Transverse colon (tissue), 4 donors: ENCODE measurements at places on chromosomes 12 and 14.

DNA sequence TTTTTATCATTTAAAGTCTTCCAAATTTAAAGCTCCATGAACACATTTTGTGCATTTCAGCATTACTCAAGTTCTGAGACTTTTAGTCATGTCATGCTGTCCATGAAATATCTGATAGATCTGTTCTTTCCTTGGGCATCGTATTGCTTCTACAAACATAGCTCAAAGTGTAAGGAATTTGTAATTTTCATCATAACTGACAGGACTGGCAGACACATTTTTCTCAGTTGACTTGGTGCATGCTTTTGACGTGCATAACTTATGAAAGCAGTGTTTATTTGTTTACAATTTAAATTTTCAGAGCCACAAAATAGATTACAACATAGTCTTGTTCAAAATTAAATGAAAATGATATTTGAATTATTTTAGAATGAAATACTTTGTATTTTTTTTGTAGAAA is 812.1 kb upstream of the NOVA1 start:
- DNase-seq = no peak

GRCh38 chr12:52633383-52633782 is 15.0 kb upstream of the KRT73 start:
- no peak for DNase-seq

- no peak for DNase-seq
These were observed 4.4 kb downstream of the ORMDL2 start for GRCh38 chr12:55822228-55822627.

- DNase-seq = no peak
These were observed 702.9 kb downstream of the TRHDE start for GRCh38 chr12:72974954-72975555.

DNA sequence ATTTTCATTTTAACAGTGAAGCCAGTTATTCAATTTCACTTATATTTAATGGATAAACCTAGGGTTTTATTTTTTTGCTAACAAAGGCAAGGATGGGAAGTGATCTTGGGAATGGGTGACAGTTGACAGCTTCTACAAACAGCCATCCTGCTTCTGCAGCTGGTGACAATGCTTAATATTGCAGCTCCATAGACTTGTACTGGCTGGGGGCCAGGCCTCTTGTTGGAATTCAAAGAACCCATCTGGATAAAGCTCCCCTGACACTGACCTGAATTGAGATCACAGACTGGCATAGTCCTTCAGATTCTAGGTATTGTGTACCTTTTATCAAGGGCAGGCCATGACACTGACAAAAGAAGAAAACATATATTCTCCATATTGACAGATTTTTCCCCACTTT is 664.6 kb upstream of the FOXG1 start:
- no peak for DNase-seq

DNA sequence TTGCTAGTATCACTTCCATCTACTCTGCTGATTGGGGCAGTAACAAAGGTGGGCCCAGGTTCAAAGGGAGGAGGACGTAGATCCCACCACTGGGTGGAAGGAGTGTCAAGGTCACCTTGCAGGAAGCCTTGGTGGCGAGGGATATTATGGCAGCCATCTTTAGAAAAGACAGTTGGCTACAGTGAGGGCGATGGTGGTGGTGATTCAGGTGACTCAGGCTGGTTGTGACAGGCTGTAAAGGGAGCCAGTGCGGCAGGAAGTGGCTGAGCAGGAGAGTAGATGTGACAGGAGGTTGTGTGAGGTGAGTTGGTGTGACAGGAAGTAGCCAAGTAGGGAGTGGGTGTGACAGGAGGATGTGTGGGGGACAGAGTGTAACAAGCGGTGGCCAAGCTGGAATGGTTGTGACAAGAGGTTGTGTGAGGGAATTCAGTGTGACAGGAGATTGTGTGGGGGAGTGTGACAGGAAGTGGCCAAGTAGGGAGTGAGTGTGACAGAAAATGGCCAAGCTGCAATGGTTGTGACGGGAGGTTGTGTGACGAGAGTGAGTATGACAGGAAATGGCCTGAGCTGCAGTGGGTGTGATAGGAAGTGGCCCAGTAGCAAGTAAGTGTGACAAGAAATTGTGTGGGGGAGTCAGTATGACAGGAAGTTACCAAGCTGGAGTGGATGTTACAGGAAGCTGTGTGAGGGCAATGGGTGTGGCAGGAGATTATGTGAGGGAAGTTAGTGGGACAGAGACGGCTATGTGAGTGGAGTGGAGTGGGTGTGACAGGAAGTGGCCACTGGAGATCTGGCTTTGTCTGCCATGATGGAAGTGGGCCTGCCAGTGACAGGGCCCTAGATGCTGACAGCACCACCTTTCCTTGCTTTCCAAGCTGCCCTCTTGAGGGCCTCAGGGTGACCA is 136.5 kb upstream of the MYL2 start:
- DNase-seq = peak; percentile 22

DNA sequence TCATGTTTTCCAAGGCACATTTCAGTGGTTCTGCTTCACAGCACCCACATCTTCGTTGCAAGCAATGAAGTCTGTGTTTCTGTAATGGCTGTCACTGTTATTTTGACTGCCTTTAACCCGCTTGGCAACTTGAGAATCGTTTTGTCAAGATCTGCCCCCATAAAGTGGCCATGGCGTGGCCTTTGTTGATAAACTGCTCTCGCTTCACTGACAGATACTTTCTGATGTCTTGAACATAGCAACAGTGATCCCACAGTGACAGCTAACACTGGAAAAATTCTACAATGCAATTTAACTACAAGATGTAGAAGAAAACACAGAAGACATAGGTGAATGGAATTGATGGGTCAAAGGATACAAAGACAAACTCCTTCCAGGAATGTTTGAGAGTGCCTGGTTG is 184.2 kb downstream of the KLHL28 start:
- DNase-seq = no peak

DNA sequence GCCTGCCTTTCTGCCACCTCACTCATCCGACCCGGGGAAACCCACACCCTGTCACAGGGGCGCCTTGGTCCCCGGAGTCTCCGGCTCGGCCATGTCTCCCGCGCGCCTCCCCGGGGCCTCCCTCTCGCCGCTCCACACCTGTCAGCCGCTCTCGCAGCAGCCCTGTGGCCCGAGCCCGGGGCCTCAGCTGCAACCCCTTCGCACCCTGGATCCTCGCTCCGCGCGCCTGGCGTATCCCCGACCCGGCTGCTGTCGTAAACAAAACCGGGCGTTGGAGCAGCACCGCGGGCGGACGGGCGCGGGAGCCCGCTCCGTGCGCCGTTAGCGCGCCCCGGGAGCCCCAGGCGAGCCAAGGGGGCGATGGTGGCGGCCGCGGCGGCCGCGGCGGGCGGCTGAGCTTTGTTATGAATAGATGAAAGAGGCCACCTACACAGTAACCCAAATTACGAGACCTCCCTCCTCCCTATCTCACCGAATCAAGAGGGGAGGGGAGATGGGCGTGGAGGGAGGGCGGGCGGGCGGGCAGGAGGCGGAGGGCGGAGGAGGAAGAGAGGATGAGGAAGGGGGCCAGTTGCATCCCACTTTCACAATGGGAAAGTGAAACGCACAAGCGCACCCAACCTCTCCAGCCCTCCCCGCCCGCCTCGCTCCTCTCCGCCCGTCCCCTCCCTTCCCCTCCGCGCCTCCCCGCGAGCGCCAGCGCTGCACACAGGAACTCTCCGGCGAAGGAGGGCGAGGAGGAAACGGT is at the start of gene PLXNC1:
Gene PLXNC1 (plus strand): TSS at position 587 of the 748 bp plus-strand sequence. CDS start 395 bp downstream, outside the sequence.
- peak; percentile 70 for DNase-seq

DNA sequence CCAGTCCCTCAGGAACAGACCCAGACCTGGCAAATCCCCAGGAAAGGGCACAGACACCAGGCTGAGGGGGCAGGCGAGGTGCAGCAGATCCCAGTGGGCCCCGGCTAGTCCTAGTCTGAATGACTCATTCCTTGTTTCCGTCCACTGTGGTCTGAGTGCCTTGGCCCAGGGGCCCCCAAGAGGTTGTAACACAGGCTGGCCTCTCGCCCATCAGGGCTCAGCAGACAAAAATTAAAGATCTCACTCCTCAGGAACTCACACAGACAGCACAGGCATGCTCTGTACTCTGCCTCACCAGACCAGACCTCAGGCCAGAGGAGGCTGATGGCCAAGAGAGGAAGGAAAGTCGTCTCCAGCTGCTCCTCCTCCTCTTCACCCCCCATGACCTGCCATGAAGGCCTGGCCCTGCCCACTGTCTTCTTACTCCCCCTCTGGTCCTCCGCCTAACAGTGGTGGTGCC is 7.7 kb upstream of the LTBP2 start:
- DNase-seq = peak; percentile 59

DNA sequence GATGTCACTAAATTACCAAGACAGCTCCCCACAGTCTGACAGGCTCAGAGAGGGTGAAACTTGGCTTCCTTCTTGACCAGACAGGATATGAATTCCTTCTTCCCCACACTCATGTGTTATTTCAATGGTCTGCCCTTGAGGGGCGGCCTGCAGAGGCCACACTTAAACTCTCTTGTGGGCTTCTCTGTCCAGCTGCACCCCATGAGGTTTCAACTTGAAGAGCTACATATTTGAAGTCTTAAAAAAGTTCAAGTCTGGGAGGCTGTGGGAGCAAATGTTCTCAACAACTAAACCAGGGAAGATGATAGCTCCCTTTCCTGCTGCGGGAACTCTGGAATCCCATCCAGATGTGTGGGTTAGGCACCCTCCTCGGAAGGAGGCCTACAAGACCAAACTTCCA is 98.3 kb downstream of the TTC7B start:
- DNase-seq = no peak

GRCh38 chr12:104121001-104121400 is 17.0 kb downstream of the NFYB start:
- no peak for DNase-seq

DNA sequence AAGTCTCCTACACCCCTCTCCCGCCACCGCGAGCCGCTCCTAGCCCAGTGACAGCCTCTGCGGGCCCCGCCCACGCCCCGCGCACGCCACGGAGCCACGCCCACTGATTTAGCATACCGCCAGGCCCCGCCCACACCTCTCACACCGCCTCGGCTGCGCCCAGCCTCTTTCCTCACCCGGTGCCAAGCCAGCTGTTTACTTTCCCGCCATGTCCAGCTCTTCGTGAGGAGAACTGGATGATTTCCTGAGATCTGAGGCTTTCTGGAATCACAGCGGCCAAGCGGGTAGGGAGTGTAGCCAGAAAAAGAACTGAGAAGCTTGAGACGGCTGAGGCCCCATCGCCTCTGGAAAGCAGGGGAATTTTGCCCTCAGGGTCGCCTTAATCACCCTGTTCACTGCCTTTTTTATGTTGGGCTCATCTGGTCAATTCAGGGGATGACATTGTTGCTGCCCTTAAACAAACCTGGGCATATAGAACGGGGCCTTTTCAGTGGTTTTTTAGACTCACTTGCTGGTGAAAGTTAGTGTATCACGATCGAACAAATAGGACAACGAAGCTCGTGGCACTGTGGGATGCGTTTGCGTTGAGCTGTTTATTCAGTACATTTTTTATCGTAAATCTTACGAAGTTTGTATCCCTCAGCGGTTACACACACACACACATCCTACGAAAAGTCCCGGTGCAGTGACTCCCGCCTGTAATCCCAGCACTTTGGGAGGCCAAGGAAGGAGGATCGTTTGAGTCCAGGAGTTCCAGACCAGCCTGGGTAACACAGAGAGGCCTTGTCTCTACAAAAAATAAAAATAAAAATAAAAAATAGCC is at the start of gene RNF212B:
Gene RNF212B (plus strand): TSS at position 165 of the 823 bp plus-strand sequence. CDS start 2,410 bp downstream, outside the sequence.
- peak; percentile 96 for DNase-seq

DNA sequence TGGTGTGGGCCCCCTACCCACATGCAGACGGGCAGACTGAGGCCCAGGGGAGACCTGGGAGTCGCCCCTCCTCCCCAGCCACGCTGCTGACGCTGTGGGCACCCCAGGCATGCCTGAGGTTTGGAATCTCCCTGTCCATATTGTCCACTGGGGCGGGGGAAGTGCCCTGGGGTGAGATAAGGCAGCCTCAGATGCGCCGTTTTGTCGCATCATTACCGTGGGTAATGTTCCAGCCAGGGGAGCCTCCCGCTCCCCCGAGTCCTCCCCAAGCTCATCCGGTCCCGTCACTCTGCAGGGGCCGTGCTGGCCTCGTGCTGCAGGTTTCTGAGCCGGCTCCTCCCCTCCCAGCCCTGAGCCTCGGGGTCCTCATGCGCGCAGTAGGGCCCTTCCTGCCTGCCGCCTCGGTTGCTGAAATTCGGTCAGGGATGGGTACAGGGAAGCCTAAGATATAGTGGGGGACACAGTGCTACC is 11.4 kb downstream of the INF2 start:
- DNase-seq = no peak

GRCh38 chr14:22412926-22413411 is 176.1 kb downstream of the DAD1 start:
- no peak for DNase-seq

GRCh38 chr12:27534765-27535161 is 10.8 kb downstream of the PPFIBP1 start:
- DNase-seq = no peak

GRCh38 chr12:51729331-51729730 is 119.2 kb downstream of the FIGNL2 start:
- no peak for DNase-seq

- no peak for DNase-seq
These were observed 320.6 kb upstream of the TBX3 start for GRCh38 chr12:115004470-115005146.

- peak; percentile 50 for DNase-seq
These were observed 27.7 kb upstream of the CALM1 start for GRCh38 chr14:90368946-90369721.

DNA sequence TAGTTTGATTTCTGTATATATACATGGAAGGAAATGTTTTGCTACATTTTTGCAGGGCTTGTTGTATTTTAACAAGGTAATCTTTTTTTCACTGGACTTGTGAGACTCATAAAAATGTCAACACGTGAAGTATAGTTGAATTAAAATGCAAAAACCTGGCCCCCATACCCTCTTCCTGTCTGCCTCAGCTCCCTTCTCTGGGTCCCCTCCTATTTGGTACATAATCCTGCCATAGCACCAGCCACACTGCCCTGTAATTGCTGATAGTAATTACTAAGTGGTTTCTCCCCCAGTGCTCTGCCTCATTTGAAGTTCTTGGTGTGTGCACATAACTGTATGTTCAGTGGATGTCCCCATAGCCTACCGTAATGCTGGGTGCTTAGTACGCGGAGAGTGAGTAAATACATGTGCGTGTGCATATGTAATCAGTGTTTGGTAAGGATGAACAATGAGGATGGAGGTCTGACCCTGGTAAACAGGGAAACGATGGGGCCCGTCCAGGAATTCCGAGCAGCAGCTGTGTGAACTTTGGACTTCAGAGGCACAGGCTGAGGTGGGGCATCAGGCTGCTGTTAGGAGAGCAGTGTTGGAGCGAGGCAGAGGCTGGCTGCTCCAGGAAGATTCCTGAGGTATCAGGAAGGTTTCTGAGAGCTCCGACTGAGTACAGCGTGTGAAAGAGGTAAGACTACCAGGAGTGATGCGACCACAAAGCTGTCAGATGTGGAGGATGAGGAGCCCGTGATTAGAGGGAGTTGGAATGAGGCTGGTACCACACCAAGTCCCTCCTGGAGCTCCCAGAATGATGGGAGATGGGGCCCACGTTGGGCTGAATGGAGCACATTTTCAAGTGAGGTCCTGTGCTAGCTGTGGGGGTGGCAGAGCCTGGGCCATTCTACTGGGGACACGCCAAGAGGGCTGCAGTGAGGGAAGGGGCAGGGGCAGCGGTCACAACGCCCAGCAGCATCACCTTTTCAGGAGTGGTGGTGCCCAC is 106.8 kb downstream of the PELI2 start:
- DNase-seq = peak; percentile 76
